ENCODE measurements at places on chromosomes 13 and 19. TPM values are rescaled to one million over a fixed set of nuclear protein-coding genes. Genes with fewer than 3 reads are reported as not detected.

Gene TEX101
- not detected for polyA plus RNA-seq

Gene MAP4K1
- polyA plus RNA-seq = 0.18 TPM

GRCh38 chr13:34405410-34406181 lies 536.5 kb upstream of the NBEA start:
- DNase-seq = no peak

GRCh38 chr13:24254146-24254841 lies 55.1 kb upstream of the C1QTNF9 start:
- no peak for DNase-seq

DNA sequence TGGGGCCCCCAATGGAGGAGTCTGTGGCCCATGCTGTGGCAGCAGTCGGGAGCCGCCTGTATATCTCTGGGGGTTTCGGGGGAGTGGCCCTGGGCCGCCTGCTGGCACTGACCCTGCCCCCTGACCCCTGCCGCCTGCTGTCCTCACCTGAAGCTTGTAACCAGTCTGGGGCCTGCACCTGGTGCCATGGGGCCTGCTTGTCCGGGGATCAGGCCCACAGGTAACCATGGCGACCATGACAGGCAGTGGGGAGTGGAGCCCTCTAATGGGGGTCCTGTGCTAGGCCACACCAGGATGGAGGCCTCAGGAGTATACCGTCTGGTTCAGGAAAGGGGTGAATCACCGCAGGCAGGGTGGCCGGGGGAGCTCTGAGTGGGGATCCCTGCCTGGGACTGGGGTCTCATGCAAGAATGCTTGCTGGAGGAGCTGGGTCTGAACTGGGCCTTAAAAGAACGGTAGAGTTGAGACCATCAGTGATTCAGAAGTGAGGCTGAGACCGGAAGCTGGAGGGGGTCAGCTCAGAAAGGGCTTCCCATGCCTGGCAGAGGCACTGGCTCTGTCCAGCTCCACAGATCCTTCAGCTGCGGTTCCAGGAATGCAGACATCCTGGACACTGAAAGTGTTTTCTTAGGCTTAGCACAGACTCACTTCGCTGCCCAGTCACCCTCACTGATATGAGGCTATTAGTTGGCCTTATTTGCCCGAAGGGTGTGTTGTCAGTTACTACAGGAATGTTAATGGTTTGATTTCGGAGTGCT lies 29.1 kb downstream of the CNFN start:
- no peak for DNase-seq

GRCh38 chr19:2215281-2215751 lies 20.8 kb downstream of the PLEKHJ1 start:
- DNase-seq = no peak

DNA sequence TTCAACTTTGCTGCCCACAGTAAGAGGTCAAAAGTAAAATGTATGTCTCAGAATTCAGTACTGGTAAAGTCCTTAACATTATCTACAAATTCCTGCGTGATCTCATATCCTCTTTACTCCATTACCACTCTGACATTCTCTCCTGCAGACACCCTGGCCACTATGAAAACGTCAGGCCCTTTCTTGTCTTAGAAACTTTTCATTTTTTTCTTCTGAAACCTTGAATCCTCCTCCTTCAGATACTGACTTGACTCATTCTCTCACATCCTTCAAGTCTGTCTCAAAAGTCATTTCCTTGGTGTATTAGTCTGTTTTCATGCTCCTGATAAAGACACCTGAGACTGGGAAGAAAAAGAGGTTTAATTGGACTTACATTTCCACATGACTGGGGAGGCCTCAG lies 262.3 kb downstream of the POU4F1 start:
- DNase-seq = no peak

DNA sequence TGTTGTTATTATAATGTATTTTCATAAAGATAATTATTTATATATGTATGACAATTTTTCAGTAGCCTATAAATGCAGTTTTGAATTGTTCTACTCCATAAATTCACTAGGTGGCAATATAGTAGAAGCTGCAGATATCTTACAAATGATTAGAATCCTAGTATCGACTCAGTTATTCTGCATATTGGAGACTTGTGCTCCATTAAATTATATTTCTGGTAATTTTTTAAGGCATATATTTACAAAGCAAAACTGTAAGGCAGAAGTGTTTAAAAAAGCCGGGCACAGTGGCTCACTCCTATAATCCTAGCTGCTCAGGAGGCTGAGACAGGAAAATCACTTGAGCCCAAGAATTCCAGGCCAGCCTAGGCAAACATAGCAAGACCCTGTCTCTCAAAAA lies 58.7 kb downstream of the DPY19L3 start:
- no peak for DNase-seq

All from BJ (cell line).